T-cell (primary cell): ENCODE measurements at places on chromosomes 6 and 20. TPM values are rescaled to one million over a fixed set of nuclear protein-coding genes. Genes with fewer than 3 reads are reported as not detected.

DNA sequence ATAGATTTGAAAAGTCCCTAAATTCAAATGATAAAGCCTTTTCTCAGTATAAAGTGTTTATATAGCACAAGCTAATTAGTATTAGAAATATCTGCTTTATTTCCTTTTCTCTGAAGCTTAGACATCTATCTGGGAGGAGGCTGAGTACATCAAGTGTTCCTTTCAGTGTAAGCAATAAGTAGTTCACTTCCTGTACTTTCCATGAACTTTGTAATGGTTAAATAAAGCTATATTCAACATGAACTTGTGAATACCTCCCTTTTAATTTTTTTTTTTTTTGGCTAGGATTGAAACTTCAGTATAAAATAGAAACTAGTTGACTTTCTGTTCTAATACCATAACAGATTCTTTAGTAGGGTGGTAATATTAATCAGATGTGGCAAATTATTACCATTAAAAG, 190.9 kb downstream of the CENPW start:
- no peaks in the 10 kb centered on the region for H3K4me1 ChIP-seq
- no peak overlapping the region for H3K27ac ChIP-seq
- DNase-seq, result no peak
- no peak overlapping the region for H3K4me3 ChIP-seq
- H3K36me3 ChIP-seq, result no peaks in the 10 kb centered on the region
- H3K27me3 ChIP-seq, result no peaks in the 10 kb centered on the region

GRCh38 chr6:150267686-150268561, 100.9 kb upstream of the IYD start:
- H3K36me3 ChIP-seq, result no peaks in the 10 kb centered on the region
- H3K27me3 ChIP-seq, result no peaks in the 10 kb centered on the region
- no peak overlapping the region for H3K4me3 ChIP-seq
- H3K4me1 ChIP-seq, result peaks cover 12% of the 10 kb centered on the region
- DNase-seq, result no peak

- H3K27ac ChIP-seq, result no peak overlapping the region
- peaks cover 6% of the 10 kb centered on the region for H3K4me1 ChIP-seq
- H3K36me3 ChIP-seq, result no peaks in the 10 kb centered on the region
- H3K27me3 ChIP-seq, result no peaks in the 10 kb centered on the region
Measured at GRCh38 chr6:34917626-34918285, 28.7 kb downstream of the ANKS1A start.

GRCh38 chr20:19867940-19868371, 109.9 kb downstream of the RIN2 start:
- no peak for DNase-seq
- H3K27me3 ChIP-seq, result no peaks in the 10 kb centered on the region
- no peak overlapping the region for H3K4me3 ChIP-seq
- H3K36me3 ChIP-seq, result no peaks in the 10 kb centered on the region
- H3K27ac ChIP-seq, result no peak overlapping the region
- no peaks in the 10 kb centered on the region for H3K4me1 ChIP-seq

GRCh38 chr6:110419028-110419739, 3.8 kb upstream of the DDO start:
- H3K4me1 ChIP-seq, result no peaks in the 10 kb centered on the region
- H3K27ac ChIP-seq, result no peak overlapping the region
- no peaks in the 10 kb centered on the region for H3K36me3 ChIP-seq

GRCh38 chr6:56913285-56914074, 41.4 kb upstream of the BEND6 start:
- DNase-seq, result no peak
- no peaks in the 10 kb centered on the region for H3K4me1 ChIP-seq
- no peak overlapping the region for H3K27ac ChIP-seq
- H3K36me3 ChIP-seq, result no peaks in the 10 kb centered on the region
- H3K27me3 ChIP-seq, result no peaks in the 10 kb centered on the region

Gene ELOVL4
- 1.6 TPM for total RNA-seq

DNA sequence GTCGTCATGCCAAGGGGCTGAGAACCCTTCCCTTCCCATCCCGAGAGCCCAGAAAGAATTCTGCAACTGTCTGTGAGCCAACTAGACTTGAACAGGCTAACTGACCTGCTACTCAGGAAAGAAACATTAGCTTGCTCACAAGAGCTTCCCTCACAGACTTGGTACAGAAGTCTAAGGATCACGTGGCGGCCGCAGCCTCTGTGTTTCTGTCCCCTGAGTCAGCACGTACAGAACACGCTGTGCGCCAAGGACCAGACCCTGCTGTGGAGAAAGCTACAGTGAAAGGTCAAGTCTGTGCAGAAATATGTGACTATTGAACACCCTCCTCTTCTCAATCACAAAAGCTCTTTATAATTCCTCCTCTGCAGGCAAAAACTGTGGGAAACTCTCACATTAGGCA, 151.3 kb upstream of the QKI start:
- peaks cover 11% of the 10 kb centered on the region for H3K4me1 ChIP-seq
- H3K27me3 ChIP-seq, result peaks cover 35% of the 10 kb centered on the region
- H3K4me3 ChIP-seq, result no peak overlapping the region
- no peak overlapping the region for H3K27ac ChIP-seq
- no peaks in the 10 kb centered on the region for H3K36me3 ChIP-seq

DNA sequence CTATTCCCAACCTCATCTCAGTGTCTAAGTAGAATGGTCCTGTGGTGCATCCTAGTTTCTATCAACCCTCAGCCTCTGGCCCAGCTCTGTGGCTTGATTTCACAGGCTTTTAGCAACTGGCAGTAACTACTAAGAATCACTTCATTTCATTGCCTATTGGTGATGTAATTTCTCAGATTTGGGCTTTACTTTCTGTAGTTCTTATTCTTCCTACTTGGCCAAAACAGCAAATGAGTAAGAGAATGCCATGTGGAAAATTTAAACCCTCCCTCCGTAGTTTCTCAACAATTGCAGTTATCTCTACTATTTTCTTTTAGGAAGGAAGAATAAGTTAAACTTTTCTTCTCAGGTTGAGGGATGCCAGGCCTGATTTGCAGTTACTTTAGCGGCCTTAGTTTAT, 387.3 kb downstream of the CDKAL1 start:
- no peak overlapping the region for H3K4me3 ChIP-seq
- no peaks in the 10 kb centered on the region for H3K4me1 ChIP-seq
- H3K27me3 ChIP-seq, result no peaks in the 10 kb centered on the region
- H3K27ac ChIP-seq, result no peak overlapping the region
